ENCODE measurements at places on chromosomes 11 and 22. TPM values are rescaled to one million over a fixed set of nuclear protein-coding genes. Genes with fewer than 3 reads are reported as not detected.

DNA sequence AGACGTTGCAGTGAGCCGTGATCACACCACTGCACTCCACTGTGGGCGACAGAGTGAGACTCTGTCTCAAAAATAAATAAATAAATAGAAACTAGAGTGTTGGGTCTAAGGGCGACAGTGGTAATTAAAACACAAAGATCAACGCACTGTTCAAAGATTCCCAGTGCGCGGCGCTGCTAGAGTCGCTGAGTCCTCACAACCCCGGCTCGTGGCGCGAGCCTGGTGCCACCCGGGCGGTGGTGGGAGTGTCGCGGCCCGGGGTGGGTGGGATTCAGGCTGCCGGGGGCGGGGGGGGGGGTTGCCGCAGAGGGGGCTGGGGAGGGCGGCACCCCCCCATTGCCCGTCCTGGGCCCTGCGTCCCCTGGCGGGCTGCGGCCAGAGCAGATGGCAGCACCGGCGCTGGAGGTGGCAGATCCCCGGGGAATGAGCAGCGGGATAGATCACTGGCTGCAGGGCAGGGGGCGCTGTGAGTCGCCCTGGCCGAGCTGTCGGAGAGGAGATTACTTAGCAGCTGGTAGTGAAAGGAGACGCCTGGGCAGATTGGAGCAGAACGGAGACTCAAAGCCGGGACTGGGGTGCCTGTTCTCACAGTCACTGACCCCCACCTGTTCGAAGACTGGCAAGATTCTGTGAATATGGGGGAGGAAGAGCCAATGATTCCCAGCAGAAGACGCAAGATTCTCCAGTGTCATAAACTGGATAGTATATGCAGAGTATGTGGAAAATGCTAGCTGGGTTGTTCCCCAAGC, 30.2 kb upstream of the APOBEC3A start:
- no peak for DNase-seq

- no peak for DNase-seq
These were observed 333.0 kb upstream of the NARS2 start for GRCh38 chr11:78907636-78908035.

KRTAP5-11 gene
- not detected for polyA plus RNA-seq

MED15 gene
- polyA plus RNA-seq, result 51.4 TPM
